ENCODE measurements at places on chromosomes 6 and 20.

DNA sequence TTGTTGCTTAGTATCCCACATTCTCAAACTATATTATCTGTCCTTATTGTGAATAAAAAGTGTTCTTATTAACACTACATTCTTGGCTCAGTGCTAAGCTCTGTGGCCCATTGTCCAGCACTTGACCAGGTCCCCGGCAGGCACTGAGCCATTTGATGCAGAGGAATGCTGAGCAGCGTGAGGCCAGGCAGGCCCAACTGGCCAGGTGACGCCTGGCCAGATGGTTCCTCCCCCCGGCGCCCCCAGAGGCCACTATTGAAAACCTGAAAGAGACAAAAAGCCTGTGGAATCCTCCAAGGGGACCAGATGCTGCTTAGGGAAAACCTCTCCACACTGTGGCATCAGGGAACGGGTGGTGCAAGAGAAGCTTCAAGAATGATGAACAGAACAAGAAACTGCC is 597.5 kb upstream of the JAG1 start:
- DNase-seq: peak; percentile 30

DNA sequence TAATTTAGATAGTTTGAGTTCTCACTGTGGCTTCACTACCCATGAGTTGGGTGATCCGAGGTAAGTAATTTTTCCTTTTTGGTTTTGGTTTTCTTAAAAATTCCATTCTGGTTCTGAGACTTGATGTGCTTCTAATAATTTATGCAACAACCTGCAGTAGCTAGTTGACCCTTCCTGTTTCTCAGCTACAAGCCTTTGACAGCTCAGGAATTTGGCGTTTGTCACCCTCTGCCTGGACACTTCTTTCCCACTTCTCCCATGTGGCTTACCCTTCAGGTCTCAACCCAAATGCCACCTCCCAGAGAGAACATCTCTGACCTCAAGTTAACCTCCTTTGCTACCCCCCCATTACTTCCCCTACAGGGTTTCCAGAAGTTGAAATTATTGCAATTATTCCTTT is 49.7 kb upstream of the TSHZ2 start:
- DNase-seq: no peak

GRCh38 chr6:15421945-15422733 is 176.3 kb downstream of the JARID2 start:
- DNase-seq: no peak

GRCh38 chr20:62819494-62820174 is 2.8 kb downstream of the COL9A3 start:
- DNase-seq: peak; percentile 46

DNA sequence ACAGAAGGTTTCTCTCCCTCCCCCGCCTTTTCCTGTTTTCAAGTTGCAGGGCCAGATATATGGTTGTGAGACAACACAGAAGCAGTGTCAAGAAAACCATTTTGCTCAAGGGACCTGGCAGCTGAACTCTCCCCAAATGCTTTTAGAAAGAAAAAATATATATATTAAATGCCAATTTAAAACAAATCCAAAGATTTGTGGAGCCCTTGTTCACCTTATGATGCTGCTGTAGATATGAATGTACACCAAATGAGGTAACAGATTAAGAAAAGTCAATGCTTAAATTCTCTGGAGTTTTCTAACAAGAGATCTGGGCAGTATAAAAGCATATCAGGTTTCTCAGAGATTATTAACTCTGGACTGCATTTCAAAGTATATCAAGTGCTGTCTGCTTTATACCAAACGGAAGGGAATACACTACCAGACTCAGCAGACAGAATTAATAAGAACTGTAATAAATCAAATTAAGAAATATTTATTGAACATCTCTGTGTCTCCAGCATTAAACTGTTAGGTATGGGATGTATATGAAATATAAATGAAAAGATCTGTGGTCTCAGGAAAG is 357.5 kb downstream of the HDGFL1 start:
- DNase-seq: no peak

DNA sequence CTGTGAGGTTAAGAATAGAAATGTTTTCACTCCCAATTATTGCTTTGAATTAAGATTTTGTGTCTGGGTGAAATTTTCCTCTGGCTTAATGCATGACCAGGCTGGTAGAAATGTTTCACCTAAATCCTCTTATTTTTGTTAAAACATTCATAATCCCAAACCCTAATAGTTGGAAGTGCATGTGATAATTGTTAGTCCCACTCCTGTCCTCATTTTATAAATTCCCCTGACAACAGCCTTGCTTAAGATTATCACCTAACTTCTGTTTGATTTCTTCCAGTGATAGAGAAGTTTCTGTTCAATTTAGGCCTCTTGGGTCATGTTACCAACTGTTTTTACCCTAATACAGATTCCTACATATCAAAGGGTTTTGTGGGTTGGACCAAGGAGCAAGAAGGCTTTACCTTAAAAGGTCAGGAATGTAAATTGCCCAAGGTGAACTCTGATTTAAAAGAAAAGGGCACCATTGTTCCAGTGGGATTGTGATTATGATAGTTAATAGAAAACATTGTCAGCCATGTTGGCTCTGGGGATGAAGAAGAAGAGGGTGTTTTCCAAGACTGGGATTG is 158.7 kb upstream of the CENPW start:
- DNase-seq: no peak

GRCh38 chr6:134875367-134875766 is 74.5 kb downstream of the ALDH8A1 start:
- DNase-seq: no peak

GRCh38 chr20:52153896-52154295 is 37.7 kb downstream of the ZFP64 start:
- DNase-seq: no peak

DNA sequence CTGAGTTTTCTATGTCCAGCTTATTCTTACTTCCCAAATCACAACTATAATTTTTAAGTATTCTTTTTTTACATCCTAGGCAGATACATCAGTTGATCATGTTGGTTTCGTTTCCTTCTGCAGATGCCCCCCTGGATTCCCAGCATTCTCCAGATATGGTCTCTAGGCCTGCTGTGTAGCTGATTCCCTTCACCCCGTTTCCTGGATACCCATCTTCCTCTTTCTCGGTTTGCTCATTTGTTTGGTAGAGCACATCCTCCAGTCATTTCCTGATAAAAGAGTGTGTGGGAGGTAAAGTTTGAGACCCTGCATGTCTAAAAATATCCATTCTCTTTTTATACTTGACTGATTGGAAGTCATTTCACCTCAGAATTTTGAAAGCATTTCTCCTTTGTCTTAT is 66.4 kb downstream of the ANKS1A start:
- DNase-seq: no peak

- no peak for DNase-seq
Observed at GRCh38 chr6:132933090-132933489, 118.7 kb downstream of the RPS12 start.

DNA sequence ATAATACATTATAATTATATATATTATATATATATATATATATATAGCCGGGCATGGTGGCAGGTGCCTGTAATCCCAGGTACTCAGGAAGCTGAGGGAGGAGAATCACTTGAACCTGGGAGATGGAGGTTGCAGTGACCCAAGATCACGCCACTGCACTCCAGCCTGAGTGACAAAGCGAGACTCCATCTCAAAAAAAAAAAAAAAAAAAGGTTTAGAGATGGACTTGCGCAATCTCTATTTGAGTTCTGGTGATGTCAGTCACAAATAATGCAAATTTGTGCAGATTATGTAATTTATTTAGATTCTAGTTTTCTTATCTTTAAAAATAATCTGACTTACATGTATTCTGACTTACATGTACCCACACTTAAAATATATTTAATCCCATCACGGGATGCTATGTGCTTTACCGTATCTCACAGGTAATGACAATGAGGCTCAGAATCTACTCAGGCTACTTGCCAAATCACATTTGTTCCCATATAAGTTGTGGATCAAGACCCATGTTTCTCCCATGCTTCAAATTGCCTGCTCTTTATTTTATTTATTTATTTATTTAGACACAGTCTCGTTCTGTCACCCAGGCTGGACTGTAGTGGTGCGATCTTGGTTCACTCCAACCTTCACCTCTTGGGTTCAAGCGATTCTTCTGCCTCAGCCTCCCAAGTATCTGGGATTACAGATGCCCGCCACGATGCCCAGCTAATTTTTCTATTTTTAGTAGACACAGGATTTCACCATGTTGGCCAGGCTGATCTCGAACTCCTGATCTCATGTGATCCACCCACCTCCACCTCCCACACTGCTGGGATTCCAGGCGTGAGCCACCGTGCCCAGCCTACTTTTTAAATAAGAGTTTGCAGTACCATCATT is 7.6 kb upstream of the UST start:
- DNase-seq: no peak

DNA sequence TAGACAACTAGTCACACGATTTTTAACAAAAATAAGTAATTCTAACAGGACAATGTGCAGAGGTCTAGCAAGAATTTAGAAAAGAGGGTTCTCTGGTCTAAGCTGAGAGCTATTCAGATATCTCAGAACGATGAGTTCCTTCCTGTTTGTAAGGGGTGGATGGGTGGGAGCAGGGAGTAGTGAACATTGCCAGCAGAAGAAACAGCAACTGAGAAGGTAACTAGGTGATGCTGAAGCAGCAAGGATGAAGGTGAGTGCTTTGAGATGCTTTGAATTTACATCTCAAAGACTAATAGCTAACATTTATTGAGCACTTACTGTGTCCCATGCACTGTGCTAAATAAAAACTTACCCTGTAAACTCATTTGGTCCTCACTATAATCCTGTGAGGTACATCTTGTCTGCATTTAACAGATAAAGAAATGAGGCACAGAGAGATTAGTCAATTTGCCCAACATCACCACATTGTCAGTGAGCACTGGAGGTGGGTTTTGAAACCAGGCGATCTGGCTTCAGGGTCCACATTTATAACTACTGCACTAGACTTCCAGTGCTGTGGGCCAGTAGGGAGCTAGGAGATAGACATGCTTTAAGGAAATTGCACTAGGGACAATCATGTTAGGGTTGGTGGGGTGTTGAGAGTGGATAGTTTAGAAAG is 15.7 kb downstream of the BRD2 start:
- DNase-seq: no peak

GRCh38 chr6:108744244-108744972 is 103.8 kb upstream of the ARMC2 start:
- no peak for DNase-seq

GRCh38 chr6:125354649-125355048 is 52.9 kb upstream of the HDDC2 start:
- DNase-seq: no peak

DNA sequence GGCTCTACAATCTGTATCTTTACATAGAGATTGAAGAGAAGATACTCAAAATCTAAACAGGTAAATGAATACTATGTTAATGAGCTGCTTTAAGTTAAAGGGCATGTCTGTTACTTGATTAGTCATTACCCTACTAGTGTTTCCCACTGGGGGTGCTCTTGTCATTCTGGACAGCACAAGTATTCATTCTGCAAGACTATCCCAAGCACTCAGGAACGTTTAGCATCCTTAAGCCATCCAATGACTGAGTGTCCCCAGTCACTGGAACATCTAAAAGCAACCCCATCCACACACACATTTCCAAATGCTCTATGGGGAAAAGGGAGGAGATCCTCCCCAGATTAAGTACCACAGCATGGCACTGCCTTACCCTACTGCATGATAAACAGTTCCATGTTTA is 25.7 kb downstream of the EZR start:
- peak; percentile 31 for DNase-seq

GRCh38 chr6:110410511-110410910 is 4.9 kb downstream of the DDO start:
- DNase-seq: no peak

- no peak for DNase-seq
Observed at GRCh38 chr20:9415426-9415825, 99.0 kb upstream of the LAMP5 start.

- DNase-seq: peak; percentile 32
Observed at GRCh38 chr6:3912361-3913076, 63.3 kb downstream of the FAM50B start.

GRCh38 chr6:16493112-16493511 is 254.7 kb downstream of the GMPR start:
- no peak for DNase-seq

- no peak for DNase-seq
Observed at GRCh38 chr6:45371924-45372573, 5.7 kb downstream of the SUPT3H start.

- DNase-seq: peak; percentile 26
Observed at GRCh38 chr6:36679043-36679833, 724 bp downstream of the CDKN1A start.

Measured in urothelium cell line (cell line).